ENCODE measurements at places on chromosomes 3 and 15.

GRCh38 chr3:192597506-192597905 lies 129.8 kb downstream of the FGF12 start:
- DNase-seq: no peak

DNA sequence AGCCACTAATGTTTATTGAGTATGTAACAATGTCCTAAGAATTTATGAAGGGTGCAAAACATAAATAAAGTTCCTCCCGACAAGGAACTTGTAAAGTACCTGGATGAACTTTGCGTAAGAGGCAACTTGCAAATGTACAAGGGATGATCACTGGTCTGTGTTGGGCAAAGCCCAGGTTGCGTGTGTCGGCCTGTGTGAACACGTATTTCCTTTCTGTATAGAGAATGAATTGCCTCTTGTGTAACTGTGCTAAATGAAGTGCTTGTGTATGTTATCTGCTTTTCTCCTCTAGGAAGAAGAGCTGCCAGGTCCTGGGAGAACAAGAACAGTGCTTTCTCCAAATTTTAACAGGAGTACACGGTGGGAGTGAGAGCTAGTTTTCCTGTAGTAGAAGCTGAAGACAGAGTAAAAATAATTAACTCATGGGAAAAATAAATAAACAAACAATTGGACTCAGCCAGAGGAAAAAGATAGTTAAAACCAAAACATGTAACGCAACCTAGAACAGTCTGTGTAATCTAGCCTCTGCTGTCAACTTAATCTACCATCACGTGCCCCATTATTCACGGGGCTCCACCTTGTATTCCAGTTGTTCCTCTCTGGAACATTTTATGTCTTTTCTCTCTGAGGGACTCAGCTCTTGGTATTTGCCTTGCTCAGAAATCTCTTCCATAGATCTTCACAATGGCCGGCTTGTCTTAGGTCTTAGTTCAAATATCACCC lies 83.7 kb upstream of the RASGRP1 start:
- DNase-seq: no peak

GRCh38 chr3:133750259-133750656 lies 4.1 kb downstream of the TF start:
- no peak for DNase-seq

GRCh38 chr3:12004741-12005513 lies 739 bp downstream of the SYN2 start:
- DNase-seq: no peak

DNA sequence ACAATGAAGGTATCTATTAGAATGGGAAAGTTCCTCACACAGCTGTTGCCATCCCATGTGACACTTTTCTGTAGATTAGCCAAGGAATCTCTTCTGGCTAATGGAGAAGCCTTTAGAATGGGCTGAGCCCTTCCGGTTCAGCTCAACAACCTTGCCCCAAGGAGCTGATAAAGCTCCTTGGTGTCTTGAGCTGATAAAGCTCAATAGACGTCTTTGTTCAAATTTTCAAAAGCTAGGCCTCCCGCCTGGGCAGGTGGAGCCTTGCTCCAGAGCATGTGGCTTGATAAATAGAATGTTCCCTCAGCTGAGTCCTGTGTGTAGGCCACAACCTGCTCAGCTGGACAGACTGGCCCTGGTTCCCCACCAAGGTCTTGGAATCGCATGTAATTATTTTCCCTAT lies 7.2 kb upstream of the BNIP2 start:
- DNase-seq: no peak

DNA sequence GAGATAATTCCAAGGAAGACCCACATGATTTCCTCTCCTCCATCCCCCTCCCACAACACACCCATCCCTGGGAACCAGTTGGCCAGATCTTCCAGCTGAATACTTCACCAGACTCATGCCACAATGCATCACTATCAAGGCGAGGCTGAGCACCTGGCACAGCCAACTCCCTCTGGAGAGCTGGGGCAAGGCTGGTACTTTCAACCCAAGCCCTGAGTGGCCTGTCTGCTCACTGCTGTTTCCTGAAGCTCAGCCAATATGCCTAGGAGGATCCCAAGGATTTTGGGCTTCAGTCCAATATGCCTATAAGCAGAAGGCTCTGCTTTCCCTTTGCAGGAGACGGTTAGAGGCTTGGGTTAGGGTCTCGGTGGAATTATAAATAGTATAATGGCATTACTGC lies 90.9 kb upstream of the NEO1 start:
- DNase-seq: no peak

GRCh38 chr3:71547249-71548198 lies 36.0 kb downstream of the FOXP1 start:
- DNase-seq: no peak

- no peak for DNase-seq
Measured at GRCh38 chr15:91307601-91308000, 207.5 kb downstream of the SV2B start.

- no peak for DNase-seq
Measured at GRCh38 chr15:54580643-54581042, 602.4 kb downstream of the UNC13C start.

GRCh38 chr3:141955175-141955574 lies 78.7 kb downstream of the ATP1B3 start:
- no peak for DNase-seq

DNA sequence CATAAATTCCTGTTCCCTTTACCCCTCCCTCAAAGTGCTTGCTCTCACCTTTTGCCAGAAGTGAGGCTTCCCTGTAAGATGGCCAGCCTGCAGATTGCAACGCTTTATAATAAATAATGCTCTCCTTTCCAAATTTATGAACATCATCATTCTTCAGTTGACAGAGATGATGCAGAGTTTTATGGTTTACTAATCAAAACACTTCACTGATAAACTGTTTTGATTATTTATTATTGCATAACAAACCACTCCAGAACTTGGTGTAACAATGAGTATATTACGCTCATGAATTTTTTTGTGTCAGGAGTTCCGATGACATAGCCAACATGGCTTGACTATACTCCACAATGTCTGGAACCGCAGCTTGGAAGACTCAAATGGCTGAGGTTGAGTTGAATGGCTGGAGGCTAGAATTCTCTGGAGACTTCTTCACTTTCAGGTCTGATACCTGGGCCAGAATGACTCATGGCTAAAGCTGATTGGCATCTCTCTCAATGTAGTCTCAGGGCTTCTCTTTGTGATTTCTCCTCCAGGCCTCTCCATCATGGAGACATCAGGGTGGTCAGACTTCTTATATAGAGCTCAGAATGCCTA lies 27.3 kb upstream of the TGFBR2 start:
- DNase-seq: no peak

DNA sequence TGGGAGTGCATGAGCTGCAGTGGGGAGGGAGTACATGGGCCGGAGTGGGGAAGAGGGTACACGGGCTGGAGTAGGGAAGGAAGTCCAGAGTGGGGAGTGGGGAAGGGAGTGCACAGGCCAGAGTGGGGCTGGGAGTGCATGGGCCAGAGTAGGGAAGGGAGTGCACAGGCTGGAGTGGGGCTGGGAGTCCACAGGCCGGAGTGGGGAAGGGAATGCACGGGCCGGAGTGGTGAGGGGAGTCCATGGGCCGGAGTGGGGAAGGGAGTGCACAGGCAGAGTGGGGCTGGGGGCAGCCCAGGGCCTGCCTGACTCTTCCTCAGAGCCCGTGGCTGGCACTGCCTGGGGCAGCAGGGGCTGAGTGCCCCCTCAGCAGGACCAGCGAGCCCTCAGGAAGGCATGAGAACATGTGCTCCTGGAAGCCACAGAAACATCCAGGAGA lies 40.7 kb downstream of the KLF15 start:
- DNase-seq: no peak

GRCh38 chr15:43105077-43105736 lies 631 bp downstream of the UBR1 start:
- DNase-seq: no peak

- no peak for DNase-seq
Measured at GRCh38 chr15:73328149-73328820, 40.5 kb downstream of the HCN4 start.

GRCh38 chr15:58214591-58215340 lies 76.6 kb downstream of the AQP9 start:
- no peak for DNase-seq

GRCh38 chr3:51380601-51381332 lies 4.3 kb upstream of the MANF start:
- DNase-seq: no peak

DNA sequence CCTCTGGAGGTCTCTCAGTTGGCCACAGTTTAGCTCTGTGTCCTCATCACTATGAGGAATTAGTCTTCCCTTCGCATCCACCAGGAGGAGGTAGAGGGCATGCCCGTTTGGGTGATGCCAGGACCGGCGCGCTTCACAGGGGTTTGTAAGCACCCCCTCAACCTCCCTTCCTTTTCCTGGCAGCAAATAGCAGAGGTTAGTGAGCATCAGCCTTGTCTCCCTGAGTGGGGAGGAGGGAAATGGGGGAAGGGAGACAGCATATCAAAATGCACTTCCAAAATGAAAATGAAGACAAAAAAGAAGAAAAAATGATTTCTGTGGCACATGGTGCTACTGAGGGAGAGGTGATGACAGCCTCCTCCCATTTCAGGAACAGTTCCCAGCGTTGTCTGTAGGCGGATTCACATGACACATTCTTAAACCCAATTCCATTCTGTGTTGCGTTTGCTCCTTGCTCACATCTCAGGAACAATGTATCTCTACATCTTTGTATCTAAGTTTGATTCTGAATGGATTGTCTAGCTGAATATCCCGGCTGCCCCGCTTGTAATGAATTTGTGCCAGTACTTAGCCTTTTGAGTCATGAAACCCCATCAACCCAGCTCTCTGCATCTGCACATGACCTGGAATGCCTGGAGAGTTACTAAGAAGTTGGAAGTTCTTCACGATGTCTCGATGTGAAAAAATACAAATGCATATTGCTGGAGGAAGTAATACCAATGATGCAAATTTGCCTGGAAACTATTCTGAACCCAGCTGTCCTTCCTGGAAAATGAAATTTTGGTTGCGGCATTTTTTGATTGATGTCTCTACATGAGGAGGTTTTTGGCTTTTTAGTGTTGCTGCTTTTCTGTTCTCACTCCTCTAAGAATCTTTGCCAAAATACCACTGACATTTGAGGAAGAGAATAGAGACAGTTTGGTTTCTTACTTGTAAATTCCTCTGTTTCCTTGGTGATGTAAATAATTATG lies 45.2 kb downstream of the TYRO3 start:
- no peak for DNase-seq

- DNase-seq: no peak
Measured at GRCh38 chr15:94840794-94841783, 609.7 kb downstream of the MCTP2 start.

- no peak for DNase-seq
Measured at GRCh38 chr3:99212969-99213368, 311.5 kb upstream of the DCBLD2 start.

Data from NCI-H187 (cell line).